ENCODE measurements at places on chromosomes 2 and 18.

DNA sequence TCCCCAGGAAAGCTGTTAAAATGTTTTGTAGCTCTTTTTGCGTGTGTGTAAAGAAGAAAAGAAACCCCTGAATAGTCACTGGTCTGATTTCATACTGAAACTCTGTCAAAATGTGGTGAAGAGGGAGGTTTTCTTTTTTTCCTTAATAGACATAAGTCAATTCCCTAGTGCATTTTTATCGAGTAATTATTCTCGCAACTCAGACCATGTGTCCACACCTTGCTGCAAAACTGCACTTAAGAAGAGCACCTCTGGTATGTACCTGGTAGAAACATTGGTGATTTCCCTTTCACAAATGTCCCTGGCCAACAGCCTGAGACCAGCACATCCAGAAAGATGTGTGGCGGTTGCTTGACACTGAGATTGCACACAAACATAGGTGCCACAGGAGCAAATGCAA lies 159.9 kb downstream of the ZNF521 start:
- DNase-seq: no peak

GRCh38 chr2:217916504-217917254 lies 86.1 kb downstream of the TNS1 start:
- no peak for DNase-seq

DNA sequence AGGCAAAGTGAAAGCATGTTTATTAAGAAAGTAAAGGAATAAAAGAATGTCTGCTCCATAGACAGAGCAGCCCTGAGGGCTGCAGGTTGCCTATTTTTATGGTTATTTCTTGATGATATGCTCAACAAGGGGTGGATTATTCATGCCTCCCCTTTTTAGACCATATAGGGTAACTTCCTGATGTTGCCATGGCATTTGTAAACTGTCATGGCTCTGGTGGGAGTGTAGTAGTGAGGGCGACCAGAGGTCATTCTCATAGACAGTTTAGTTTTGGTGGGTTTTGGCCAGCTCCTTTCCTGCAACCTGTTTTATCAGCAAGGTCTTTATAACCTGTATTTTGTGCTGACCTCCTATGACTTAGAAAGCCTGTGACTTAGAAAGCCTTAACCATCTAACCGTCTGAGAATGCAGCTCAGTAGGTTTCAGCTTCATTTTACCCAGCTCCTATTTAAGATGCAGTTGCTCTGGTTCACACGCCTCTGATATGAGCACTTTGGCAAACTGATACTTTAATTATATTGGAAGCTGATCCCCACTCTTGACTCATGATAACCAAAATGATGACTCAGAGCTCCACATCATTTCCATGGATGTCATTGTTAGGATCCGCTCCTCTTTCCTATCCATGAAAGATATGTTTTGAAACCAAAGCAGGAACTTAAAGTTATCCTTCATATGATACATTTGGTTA lies 14.5 kb upstream of the ERMN start:
- DNase-seq: no peak

- DNase-seq: peak; percentile 42
These were observed 214.5 kb downstream of the TMEM182 start for GRCh38 chr2:102975996-102976975.

- DNase-seq: no peak
These were observed 257.5 kb upstream of the KLHL29 start for GRCh38 chr2:23127465-23127864.

DNA sequence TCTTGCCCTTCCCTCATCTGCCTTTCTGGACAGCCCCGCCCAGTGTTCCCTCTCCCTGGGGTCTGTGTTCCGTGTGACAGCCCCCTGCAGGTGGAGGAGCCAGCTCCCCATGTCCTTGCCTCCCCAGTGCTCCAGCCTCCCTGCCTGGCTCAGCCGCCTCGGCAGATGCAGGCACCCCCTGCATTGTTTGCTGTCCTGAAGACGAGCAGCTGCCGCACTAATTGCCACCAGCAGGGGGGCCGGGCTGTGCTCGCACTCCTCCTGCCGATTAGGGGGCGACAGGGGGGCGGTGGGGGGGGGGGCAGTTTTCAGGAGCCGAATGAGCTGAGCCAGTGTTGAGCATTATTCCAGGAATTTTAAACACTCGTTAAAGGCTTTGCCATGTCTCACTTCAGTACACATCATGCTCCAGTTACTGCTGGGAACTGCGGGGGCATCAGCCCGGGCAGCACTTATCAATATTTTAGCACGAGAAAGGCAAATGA lies 23.3 kb downstream of the SIX3 start:
- no peak for DNase-seq

- peak; percentile 28 for DNase-seq
These were observed 83.7 kb downstream of the CERKL start for GRCh38 chr2:181573140-181573736.

DNA sequence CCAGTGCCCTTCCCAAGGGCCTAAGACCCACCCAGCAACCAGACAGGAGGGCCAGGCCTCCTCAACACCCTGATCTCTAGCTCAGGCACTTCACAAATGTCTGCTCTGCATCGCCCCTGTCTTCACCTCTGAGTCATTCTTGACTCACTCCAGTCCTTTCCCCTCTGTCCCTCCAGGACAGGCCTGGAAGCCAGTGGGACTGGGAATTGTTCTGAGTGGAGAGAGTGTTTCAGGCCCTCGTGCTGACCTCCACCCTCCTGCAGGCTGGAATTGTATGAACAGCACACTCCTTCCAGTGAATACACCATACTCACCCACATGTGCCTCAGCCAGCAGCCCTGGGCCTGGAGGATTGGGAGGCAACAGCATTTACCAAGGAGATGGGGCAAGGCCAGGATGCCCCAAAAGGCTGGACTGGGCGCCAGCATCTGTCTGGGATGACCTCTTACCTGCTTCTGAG lies 304.2 kb downstream of the CYP26B1 start:
- no peak for DNase-seq

DNA sequence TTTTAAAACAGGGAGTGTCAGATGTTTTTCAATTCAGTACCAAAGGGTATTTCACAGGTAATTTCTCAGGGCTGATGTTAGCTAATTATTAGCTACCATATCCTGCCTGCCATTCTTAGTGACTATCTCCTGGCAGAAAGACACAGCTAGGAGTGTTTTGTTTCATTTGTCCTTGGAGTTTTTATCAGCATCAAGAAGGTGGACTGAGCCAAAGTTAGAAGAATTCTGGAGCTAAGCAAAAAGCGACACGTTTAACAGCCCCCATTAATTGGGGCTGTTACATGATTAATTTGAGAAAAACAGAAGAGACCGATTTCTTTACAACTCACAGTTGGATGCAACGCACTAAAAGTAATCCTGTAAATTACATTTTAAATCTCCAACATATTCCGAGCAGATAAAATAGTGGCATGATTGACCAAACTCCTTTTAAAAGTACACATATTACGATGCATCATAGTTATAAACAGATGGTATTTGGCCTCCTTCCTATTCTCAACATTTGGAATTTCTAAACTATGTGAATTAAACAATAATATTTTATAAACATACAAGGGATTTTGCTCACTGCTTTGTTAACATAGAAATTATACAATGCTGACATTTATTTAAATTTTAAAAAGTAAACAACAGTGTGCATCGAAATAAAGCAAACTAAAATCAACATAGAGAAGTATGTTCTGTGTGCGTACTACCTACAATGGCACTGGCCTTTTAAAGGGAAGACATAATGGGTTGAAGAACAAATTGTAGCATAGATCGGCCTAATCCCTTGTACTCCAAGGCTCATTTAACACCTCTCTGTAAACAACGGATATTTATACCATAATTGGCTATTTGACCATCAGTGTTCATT lies 585.1 kb downstream of the ZEB2 start:
- no peak for DNase-seq

- DNase-seq: no peak
These were observed 7.3 kb upstream of the UGP2 start for GRCh38 chr2:63834401-63834800.

DNA sequence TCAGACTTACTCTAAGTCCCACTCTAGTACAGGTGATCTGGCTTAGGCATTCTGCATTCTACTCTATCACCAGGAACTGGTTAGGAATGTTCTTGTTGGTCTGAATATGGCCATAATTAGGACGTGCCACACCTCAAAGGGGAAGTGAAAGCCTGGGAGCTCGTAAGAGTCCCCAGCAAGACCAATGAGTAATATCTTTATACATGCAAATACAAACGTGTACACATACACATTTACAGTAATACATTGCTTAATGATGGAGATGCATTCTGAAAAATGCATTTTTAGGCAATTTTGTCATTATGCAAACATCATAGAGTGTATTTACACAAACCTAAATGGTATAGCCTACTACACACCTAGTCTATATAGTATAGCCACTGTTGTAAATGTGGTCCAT lies 19.5 kb upstream of the ERCC3 start:
- DNase-seq: no peak

- no peak for DNase-seq
These were observed 283.0 kb downstream of the MYCN start for GRCh38 chr2:16223161-16223840.

GRCh38 chr2:64326578-64327050 lies 127.3 kb upstream of the LGALSL start:
- DNase-seq: no peak

- no peak for DNase-seq
These were observed 13.0 kb downstream of the POLR2D start for GRCh38 chr2:127844973-127845372.

DNA sequence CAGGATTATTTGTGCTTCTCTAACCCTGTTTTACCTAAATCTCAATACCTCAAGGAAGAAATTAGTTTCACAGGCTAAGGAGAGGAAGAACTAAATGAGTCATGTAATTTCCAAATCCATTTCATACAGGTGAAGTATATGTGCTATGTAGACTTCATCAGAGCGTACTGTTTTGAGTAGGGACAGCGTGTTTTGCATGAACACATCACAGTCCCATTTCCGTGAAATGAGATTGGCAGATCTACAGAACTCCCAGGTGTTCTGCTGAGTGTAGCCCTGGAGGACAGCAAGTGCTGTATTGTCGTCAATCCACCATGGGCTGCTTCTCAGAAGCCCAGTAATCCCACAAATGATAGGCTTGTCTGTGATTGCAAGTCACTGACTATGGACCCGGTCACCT lies 97.7 kb downstream of the XRCC5 start:
- no peak for DNase-seq

- no peak for DNase-seq
These were observed 93.6 kb downstream of the BCL11A start for GRCh38 chr2:60459851-60460250.

DNA sequence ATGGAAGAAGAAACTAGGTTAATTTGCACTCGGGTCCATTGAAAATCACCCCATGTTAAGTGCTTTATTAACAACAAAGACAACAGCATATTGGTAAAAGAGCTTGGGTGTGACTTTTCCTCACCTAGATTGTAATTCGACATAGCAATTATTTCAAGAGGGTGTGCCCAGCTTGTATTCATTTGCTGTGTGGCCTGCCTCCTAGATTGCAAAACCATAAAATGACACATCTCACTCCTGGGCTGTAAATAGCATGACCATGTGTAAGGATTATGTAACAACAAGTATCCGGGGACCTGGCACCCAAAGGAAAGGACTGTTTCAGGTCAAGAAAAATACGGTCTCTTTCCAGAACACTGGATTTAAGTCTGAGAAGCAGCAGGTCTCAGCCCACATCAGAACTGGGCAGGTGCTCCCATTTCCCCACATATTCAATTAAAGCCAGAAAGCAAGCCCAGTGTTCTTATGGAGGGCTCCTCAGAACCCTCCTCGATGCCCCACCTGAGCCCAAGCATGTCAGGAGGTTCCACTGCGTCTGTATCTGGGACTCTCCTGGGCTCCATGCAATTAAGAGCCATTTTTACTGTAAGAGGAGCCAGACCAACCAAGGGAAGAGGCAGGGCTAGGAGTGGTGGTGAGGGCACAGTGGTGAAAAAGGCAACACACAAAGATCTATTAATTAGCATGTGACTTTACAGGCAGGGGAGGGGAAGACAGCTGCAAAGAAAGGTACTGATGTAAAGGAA lies 39.2 kb downstream of the MREG start:
- DNase-seq: peak; percentile 74

DNA sequence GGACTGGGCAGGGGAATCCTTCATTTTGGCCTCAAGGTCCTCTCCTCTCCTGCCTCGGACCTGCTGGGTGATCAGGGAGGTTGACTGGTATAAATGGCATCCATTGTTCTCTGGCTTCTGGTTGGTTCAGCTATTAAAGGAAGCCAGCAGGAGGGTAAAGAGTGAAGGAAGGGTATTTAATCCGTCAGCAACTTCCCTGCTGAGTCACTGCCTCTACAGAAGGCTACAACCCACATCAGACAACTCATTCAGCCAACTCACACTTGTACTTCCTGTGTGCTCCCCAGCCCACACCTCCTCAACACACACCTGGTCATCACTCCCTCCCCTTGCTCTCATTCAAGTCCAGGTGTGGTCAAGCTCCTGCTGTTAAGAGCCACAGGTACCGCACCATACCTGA lies 68.3 kb upstream of the MRPS9 start:
- DNase-seq: no peak

DNA sequence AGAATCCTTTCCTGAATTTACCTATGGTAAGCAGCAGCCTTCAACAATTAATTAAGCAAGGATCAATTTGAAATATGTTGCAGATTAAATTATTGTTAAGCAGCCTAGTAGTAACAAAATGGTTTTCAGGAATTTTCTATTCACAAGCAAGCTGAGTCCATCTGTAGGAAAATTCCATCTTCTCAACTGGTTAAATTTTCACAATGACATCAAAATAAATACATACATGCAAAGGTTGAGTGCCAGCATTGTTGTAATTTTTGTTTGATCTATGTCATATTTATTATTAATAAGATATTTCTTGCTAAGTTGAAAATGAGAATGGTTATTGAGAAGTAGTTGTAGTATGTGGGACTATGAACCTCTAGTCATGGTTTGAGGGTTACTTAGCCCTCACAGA lies 15.3 kb upstream of the TFPI start:
- no peak for DNase-seq

DNA sequence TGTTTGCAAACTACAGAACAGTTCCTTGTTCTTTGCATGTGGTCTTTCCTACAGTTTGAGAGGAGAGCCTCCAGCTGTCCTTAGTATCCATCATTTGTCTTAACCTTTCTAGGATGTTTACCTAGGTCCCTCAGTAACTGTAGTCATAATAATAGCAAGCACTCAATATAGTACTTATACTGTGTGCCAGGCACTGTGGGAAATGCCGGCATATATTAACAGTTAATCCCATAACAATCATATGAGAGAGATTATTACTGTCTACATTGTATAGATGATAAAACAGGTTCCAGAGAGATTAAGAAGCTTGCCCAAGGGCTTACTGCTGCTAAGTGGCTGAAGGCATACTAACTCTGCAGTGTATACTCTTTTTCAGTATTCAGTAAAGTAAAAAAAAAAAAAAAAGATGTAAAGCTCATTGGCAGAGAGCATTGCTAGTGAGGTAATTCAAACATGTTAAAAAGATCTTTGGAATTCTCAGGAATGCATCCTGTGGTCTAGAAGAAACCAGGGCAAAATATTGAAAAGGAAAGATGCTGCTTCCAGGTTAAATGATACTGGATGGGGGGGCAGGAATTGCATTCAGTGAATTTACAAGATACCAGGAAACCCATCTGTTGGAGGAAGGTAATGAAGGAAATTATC lies 72.3 kb downstream of the SPTBN1 start:
- no peak for DNase-seq

DNA sequence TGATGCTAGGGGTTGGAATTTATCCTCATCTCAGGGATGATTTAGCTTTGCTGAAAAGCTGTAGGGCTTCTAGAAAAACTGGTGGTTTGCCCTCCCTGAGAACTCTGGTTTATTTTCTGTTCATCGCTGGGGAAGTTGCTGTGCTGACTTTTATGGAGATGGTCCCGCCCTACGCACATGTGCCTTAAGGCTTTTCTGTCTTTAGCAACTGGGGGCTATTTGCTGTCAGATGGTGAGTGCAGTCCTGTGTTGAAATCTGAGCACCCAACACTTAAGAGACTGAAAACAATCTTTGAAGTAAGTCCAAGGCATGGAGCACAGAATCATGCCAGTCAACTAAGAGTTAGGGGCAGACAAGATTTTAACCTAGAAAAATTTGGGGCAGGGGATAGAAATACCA lies 2148.4 kb upstream of the CELF4 start:
- DNase-seq: no peak

Measured in AML-193 (cell line).